ENCODE measurements at places on chromosomes 16 and 17. TPM values are rescaled to one million over a fixed set of nuclear protein-coding genes. Genes with fewer than 3 reads are reported as not detected.

ZPBP2 gene
- not detected for total RNA-seq

TMEM95 gene
- not detected for total RNA-seq

AOC3 gene
- total RNA-seq: 3.7 TPM

DNA sequence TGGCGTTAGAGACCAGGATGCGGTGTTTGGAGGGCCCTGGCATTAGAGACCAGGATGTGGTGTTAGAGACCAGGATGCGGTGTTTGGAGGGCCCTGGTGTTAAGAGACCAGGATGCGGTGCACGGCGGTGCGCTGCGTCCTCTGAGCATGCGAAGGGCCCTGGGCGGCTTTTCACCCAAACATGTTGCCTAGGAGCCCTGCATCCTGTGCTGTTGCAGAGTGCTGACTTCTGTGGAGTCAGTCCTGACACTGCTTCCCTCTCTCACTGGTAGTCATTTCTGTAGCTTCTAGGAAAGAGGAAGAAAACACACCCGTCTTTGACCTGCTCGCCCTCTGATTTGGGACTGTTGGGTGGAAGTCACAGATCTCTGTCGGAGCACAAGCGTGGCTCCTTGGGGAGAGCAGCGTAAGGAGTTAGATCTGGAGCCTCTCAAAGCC is 141.2 kb downstream of the LAT start:
- H3K4me1 ChIP-seq: no peaks in the 10 kb centered on the region
- no peaks in the 10 kb centered on the region for H3K27me3 ChIP-seq
- no peak for DNase-seq
- H3K27ac ChIP-seq: no peak overlapping the region
- no peaks in the 10 kb centered on the region for H3K36me3 ChIP-seq

DNA sequence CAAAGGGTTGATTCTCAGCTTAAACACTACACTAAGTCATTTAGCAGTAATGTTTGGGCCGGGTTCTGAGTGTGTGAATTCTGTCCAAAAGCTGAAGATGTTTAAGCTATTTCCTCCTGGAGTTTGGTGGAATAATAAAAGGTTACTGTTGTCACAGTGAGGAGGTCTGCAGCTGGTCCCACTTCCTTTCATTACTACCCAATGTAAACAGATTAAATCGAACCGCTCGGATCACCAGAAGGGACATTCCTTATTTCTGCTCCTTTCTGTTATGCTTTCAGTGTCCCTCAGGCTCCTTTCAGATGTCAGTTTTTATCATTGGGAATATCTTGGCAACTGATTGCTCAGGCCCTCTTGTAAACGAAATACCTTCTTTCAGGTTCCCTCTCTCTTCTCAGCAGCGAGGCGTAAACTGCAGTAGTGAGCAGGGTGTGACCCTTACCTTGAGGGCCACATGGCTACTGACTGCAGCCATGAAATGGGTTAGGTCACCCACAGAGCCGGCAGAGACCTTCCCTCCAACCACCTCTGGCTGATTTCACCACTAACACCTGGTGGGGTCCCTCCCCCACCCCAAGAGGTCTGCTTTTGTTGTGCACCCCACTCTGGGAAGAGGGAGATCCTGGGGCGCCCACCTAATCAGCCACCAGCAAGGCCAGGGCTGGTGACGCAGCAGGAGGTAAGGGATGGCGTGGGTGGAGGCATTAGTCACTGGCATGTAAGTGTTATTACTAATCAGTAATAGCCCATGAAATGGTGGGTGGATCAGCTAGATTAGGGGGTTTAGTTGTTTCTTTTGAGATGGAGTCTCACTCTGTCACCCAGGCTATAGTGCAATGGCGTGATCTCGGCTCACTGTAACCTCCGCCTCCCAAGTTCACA is 117.6 kb downstream of the VPS53 start:
- no peaks in the 10 kb centered on the region for H3K4me1 ChIP-seq
- no peak for DNase-seq
- H3K4me3 ChIP-seq: no peak overlapping the region
- H3K27ac ChIP-seq: no peak overlapping the region
- H3K27me3 ChIP-seq: no peaks in the 10 kb centered on the region

DNA sequence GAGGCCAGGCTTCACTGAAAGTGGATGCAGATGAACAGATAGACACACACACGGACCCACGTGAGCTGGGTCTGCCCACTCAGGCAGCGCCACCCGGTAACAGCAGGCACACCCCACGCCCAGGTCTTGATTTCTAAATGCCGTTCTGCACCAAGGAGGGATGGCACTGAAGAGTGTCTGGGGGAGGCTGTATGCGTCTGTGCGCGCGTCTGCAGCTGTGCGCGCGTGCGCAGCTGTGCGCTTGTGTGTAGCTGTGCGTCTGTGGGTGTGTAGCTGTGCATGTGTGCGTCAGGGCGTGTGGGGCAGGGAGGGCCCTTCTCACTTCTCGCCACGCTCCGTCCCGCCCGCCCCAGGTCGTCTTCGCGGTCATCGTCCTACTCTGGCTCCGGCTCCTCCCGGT is 15.5 kb upstream of the IL17C start:
- H3K36me3 ChIP-seq: peaks cover 19% of the 10 kb centered on the region
- no peak overlapping the region for H3K27ac ChIP-seq
- H3K4me3 ChIP-seq: no peak overlapping the region
- H3K4me1 ChIP-seq: peaks cover 28% of the 10 kb centered on the region
- DNase-seq: no peak
- H3K27me3 ChIP-seq: no peaks in the 10 kb centered on the region

GRCh38 chr16:15866451-15866850 is 9.6 kb upstream of the MYH11 start:
- H3K4me1 ChIP-seq: no peaks in the 10 kb centered on the region
- H3K36me3 ChIP-seq: peaks cover 24% of the 10 kb centered on the region
- peaks cover 3% of the 10 kb centered on the region for H3K27me3 ChIP-seq
- no peak overlapping the region for H3K4me3 ChIP-seq
- no peak for DNase-seq

PLCG2 gene
- total RNA-seq: 13.7 TPM

DNA sequence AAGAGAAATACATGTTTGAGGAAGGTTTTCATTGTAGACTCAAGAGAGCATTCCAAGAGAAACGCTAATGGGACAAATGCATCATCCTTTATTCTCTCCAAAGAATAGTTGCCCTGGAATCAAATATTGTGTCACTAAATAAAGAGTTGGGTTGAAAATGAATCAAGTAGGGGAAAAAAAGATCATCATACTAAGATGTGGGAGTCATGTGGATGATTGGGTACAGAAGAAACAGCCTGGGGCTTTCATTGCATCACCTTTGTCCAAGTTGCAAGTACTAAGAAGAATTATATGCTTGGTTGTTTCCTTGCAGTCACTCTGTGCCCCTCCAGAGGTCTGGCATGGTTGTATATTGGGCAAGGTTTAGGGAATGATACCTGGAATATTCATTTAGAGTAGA is 658.9 kb downstream of the TOX3 start:
- no peak overlapping the region for H3K4me3 ChIP-seq
- no peak overlapping the region for H3K27ac ChIP-seq
- H3K4me1 ChIP-seq: no peaks in the 10 kb centered on the region
- DNase-seq: no peak
- H3K36me3 ChIP-seq: no peaks in the 10 kb centered on the region

GRCh38 chr16:12723681-12724080 is 80.0 kb downstream of the CPPED1 start:
- H3K27me3 ChIP-seq: no peaks in the 10 kb centered on the region
- no peaks in the 10 kb centered on the region for H3K4me1 ChIP-seq
- no peak overlapping the region for H3K27ac ChIP-seq
- H3K4me3 ChIP-seq: no peak overlapping the region
- no peaks in the 10 kb centered on the region for H3K36me3 ChIP-seq

DNA sequence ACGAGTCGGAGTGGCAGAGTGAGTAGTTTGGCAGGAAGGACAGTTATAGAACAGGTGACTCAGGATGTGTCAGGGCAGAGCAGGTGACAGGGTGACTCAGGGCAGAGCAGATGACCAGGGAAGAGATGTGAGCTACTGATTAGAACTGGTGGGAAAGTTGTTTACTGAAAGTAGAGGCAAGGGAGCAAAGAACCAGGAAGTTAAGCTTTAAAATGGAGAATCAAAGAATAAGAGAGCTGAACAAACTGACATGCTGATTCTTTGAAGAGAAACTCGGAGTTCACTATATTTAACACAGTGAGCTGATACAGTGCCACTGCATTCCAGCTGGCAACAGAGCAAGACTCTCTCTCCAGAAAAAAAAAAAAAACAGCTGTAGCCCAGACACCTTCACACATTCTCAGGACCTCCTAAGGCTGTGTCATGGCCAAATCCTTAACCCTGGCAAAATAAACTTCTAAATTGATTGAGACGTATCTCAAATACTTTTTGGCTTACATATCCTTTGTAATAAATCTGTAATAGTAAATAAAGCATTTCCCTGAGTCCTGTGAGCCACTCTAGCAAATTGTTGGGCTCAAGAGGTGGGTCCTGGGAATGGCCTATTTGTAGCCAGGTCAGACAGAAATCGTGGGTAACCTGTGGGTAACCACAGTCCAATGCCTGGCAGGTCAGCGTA is 12.3 kb upstream of the UBE2I start:
- peaks cover 15% of the 10 kb centered on the region for H3K4me1 ChIP-seq
- DNase-seq: no peak
- H3K27ac ChIP-seq: no peak overlapping the region
- H3K27me3 ChIP-seq: peaks cover 12% of the 10 kb centered on the region
- no peak overlapping the region for H3K4me3 ChIP-seq

C16orf95 gene
- total RNA-seq: 10.9 TPM

GRCh38 chr16:11309895-11310633 is 28.9 kb upstream of the PRM1 start:
- H3K4me1 ChIP-seq: peaks cover 59% of the 10 kb centered on the region
- no peak overlapping the region for H3K4me3 ChIP-seq

GRCh38 chr17:50272711-50273653 is 1.3 kb upstream of the TMEM92 start:
- H3K27me3 ChIP-seq: peaks cover 15% of the 10 kb centered on the region
- peak overlapping the region; percentile 16 for H3K27ac ChIP-seq
- DNase-seq: peak; percentile 53
- no peaks in the 10 kb centered on the region for H3K36me3 ChIP-seq

DNA sequence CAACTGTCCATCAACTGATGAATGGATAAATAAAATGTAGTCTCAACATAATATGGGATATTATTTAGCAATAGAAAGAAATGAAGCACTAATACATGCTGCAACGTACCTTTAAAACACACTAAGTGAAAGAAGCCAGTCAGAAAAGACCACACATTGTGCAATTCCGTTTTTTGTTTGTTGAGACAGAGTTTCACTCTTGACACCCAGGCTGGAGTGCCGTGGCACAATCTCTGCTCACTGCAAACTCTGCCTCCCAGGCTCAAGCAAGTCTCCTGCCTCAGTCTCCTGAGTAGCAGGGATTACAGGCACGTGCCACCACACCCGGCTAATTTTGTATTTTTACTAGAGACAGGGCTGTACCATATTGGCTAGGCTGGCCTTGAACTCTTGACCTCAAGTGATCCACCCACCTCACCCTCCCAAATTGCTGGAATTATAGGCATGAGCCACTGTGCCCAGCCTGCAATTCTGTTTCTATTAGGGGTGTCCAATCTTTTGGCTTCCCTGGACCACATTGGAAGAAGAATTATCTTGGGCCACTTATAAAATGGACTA is 40.1 kb downstream of the SCNN1B start:
- H3K27ac ChIP-seq: no peak overlapping the region
- no peaks in the 10 kb centered on the region for H3K36me3 ChIP-seq
- DNase-seq: no peak
- no peak overlapping the region for H3K4me3 ChIP-seq

DNA sequence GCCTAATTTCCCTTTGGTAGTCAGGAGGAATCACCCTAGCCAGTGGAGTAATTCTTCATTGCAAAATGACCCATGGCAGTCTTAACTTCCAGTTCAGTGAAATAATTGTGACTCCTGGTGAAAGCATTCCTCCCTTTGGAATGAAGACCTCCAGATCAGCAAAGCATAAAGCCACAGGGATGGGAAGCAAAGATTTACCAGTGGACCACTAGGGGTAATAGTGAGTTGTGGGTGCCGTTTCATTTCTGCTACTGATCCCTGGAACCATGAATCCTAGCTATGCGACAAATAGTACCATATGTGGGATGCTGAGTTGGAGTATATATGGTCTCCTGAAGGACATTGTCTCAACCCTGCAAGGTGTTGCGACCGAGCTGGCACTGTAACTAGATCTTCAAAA is 13.7 kb downstream of the DYNLL2 start:
- peaks cover 17% of the 10 kb centered on the region for H3K4me1 ChIP-seq
- H3K27ac ChIP-seq: no peak overlapping the region
- H3K4me3 ChIP-seq: no peak overlapping the region
- H3K27me3 ChIP-seq: no peaks in the 10 kb centered on the region
- no peak for DNase-seq

C16orf74 gene
- 0.17 TPM for total RNA-seq

GRCh38 chr17:9361188-9361955 is 214.2 kb downstream of the STX8 start:
- H3K36me3 ChIP-seq: no peaks in the 10 kb centered on the region
- DNase-seq: no peak
- no peak overlapping the region for H3K4me3 ChIP-seq

PROCA1 gene
- 4.4 TPM for total RNA-seq

DNA sequence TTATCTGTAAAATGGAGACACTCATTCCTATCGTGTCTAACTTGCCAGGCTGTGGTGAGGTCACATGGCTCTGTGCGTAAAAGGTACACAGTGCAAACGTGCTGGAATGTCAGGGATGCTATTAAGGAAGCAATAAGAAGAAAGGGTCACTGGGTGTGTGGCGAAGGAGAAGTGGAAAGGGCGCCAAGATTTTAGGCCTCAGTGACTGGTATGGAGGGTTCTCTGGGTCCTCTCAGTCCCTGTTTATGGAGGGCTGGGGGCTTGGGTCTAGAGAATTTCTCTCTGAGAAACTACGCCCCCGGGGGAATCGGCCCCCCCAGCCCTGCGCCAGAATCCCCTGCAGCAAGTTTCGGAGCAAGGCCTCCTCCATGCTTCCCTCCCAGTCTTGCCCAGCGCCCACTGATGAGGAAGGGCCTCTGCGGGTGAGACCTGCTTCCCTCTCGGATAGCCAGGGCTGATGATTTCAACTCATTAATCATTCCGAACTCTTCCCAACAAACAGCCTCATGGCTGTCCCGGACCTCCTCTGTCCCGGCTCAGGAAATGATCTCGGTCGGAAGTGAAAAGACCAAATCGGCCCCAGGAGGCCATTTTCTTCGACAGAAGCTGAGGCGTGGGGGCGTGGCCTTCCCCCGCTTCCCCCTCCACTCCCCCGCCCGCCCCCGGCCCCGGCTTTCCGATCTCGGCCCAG is 1.2 kb upstream of the HEXIM1 start:
- H3K36me3 ChIP-seq: peaks cover 17% of the 10 kb centered on the region
- peak overlapping the region; percentile 96 for H3K4me3 ChIP-seq
- H3K27ac ChIP-seq: peak overlapping the region; percentile 98
- H3K4me1 ChIP-seq: peaks cover 24% of the 10 kb centered on the region

Data from activated T-helper 1 cell treated with anti-CD3 and anti-CD28 coated beads, Interleukin-12 subunit alpha, Interleukin-12 subunit beta, Interleukin-2, Interleukin-4 antibody, amounts not matched to agents 30 ng/mL and 10 ng/mL and 1 ng/mL, durations not matched to agents 14 hours and 24 hours and 36 hours (primary cell).